Stimulated activated CD4-positive, alpha-beta T cell treated with anti-CD3 and anti-CD28 coated beads, Interleukin-1b, Interleukin-23, amount 100 ng/mL, for 24 hours (primary cell): ENCODE measurements at places on chromosomes 5 and 9.

DNA sequence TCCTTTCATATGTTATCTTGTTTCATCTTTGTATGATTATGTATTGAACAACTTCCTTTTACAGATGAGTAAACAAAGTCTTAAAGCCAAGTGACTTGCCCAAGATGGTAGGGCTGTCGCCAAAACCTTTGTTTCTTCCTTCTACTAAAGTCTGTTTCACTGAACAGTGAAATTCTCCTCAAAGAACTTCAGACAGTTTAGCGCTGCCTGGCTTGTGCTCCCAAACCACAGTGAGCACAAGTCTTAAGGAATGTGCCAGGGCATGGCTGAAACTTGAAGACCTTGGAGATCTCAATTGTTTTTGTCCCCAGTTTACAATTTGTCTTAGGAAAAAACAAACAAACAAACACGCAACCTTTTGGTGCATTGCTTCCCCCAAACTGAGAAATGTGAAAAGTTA, 273.5 kb downstream of the CRB2 start:
- DNase-seq = no peak

- DNase-seq = no peak
Measured at GRCh38 chr5:179161901-179162300, 101.7 kb downstream of the ZNF354C start.

DNA sequence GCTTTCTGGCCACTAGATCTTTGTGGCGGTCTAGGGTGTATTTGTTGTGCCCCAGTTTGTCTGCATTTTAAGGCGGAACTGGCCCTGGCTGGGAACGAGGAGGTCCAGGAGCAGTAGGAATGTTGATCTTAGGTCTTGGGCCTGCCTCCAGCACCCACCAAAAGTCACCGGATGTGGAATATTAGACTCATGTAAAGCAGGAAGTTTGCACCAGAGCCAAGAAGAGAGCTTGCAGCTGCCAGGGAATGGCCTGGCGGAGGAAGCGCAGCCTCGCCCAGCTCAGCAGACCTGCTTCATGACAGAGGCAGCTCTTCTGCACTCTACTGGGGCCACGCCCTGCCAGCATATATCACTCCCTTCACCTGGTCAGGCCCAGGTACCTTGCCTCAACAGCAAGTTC, 3.3 kb downstream of the GPX3 start:
- no peak for DNase-seq

- no peak for DNase-seq
Measured at GRCh38 chr5:74903165-74903787, 37.1 kb upstream of the FAM169A start.

DNA sequence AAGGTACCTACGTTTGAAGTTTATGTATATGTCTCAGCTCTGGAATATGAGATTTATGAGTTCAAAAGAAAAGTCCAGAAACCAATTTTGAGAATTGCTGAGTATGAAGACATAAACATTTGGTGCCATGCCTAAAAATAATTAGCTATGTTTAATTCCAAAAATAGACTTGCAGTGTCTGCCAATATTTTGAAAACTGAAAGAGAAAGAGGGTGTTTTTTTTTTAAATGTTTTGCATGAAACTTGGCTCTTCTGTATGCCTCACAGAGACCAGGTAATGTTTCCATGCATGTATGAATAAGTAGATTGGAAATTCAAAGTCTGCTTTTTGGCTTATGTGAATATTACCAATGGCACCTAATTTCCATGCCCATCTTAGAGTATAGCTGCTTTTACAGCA, 634.4 kb upstream of the C9orf72 start:
- no peak for DNase-seq

DNA sequence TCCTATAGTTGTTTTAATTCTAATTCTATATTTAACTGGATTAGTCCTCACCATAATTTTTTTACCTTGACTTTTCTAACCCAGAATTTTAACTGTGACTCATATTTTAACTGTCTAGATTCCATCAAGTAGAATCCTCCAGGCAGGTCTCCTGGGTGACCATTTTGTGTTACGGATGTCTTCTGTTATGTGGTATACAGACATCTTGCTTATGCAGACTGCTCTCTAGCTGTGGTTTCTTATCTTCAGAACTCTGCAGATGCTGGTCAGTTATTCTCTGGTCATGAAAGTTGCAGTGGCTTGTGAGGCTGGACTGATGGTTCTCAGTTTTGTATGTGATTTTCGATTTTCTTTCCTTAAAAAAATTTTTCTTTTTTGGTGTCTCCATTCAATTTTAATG, 139.4 kb downstream of the ATG10 start:
- DNase-seq = no peak

DNA sequence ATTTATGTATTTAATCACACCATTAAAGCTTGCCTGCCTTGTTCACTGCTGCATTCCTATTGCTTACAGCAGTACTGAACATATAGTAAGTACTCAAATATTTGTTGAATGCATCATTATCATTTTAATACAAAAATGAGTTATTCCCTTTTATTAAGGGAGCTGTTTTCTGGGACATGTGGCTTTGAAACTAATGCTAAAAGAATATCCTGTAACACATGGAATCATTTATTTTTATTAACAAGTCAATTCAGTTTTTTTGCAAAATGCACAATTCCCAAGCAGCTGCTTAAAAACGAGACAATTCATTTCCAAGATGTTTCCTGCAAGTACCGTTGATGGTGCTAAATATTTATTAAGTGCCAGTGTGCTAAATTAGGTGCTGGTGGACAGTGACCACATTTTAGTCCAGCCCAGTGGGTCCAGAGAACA, 148.3 kb upstream of the NR3C1 start:
- no peak for DNase-seq

DNA sequence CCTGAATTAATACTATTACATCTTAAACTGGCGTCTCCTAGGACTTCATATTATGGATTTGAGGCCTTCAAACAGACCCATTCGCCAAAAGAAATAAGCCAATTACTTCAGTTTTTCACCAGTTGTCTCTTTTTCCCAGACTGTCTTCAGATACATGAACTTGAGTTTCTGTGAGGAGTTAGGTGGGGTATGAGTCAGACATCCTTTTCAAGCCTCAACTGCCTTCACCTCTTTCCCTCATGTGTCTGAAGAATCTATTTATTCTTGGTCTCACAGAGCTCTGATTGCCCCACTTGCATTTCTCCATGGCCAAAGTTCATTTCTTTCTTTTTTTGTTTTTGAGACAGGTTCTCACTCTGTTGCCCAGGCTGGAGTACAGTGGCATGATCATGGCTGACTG, 12.5 kb downstream of the WNT8A start:
- no peak for DNase-seq

- DNase-seq = no peak
Measured at GRCh38 chr9:20361229-20361628, 261.1 kb downstream of the MLLT3 start.

DNA sequence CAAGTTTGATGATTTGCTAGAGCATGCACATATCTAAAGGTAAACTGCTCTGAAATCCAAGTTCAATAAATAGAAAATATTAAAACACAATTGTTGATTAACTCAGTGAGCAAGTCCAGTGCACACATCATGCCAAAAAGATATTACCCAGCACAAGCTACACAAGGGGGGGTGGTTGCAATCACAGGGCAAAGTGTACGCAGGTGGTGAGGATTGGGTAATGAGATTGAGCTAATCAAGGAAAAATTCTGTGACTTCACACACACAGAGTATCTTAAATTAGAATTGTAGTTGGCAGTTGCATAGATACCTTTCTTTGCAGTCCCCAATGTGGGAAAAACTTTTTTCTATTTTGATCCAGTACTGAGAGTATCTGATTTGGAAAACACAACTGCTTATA, 156.1 kb upstream of the NTRK2 start:
- no peak for DNase-seq

DNA sequence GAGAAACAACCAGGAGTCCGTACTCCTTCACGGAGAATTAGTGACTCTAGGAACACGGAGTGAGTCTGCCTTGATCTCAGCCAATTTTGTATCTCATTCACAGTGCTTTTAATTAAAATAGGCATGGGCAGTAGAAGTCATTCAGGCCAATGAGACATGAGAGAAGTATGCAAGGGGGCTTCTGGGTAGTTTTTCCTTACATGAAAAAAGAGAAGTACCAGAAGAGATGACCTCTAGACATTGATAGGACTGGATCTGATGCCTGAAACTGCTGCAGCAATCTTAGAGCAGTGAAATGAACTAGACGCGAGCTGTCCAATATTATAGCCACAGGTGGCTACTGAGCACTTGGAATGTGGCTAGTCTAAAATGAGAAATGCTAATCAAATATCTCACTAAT, 187.7 kb upstream of the TLE4 start:
- no peak for DNase-seq

DNA sequence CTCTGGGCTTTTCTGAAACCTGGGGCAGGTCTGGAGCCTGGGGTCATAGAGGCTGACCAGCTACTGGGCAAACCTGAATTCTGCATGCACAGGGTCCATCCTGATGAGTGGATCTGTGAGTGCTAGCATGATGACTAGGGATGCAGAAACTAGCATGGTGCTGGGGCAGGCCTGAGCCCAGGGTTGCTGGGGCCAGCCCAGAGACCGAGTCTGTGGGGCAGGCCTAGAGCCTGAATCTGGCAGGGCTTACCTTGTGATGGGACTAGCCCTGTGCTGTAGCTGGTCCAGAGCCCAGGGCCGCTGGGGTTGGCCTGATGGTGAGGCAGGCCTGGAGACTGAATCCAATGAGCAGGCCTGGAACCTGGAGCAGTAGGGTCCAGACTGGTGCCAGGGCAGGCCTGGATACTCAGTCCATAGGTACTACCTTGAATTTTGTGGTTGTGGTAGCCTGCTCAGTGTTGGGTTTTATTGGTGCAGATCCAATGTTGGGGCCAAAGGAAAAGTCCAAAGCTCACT, 313.5 kb downstream of the TLR4 start:
- DNase-seq = no peak

GRCh38 chr9:4420351-4420750, 69.9 kb upstream of the SLC1A1 start:
- no peak for DNase-seq

GRCh38 chr9:132898051-132898450, 19.4 kb downstream of the SPACA9 start:
- no peak for DNase-seq

GRCh38 chr9:5479994-5480694, 29.8 kb downstream of the CD274 start:
- no peak for DNase-seq

DNA sequence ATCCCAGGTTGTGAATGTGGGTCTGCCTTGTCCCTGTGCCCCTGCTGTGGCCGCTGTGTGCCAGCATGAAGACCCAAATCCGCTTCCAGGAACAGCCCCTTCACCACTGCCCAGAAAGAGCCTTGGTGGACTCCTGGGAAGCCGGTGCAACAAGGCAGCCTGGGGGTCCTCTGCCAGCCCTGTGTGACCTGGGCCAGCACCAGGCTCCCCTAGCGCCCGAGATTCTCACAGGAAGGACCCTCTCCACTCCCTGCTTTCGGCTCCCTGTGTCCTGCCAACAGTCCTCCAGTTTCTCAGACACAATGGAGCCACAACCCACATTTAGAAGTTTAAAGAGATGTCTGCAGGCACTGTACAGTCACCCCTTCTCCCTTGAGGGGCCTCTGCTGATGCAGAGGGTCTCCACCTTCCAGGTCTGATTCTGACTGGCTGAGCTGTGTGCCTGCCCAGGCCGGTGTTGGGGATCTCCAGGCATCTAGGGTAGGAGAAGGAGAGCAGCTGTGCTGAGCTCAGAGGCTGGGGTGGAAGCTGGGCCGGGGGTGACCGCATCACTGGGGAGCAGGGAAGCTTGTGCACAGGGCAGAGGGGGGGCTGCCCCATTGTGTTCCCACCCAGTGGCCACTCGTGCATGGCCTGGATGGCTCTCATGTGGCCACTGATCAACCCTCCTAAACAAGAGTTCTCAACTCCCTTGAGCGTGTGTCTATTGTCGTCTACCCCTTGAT, 174.0 kb downstream of the IRX2 start:
- no peak for DNase-seq

DNA sequence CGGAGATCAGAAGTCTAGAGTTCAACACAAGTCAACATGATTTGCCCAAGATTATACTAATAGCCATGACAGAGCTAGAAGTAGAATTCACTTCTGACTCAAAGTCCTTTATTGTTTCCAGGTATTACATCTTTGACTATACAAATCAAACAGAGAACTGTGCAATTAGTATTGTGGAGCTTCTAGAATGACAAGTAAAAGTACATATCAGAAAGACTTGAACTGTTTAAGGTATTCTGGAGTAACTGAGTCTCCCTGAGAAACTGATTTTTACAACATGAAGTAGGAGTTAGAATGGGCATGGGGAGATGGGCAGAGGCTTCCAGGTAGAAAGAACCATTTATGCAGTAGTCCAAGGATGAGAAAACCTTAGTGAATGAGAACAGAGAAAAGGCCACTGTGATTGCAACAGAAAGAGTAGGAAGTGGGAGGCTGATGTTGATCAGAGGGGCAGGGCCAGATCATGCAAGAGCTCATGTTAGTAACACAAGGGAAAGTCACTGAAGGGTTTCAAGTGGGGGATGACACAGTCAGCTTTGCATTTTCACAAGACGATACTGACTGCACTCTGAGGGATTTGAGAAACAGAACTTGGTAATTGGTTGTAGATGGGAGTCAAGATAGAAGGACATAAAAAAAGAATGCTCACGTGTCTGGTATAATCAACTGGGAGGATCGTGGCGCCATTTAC, 280.7 kb downstream of the RFX3 start:
- no peak for DNase-seq

DNA sequence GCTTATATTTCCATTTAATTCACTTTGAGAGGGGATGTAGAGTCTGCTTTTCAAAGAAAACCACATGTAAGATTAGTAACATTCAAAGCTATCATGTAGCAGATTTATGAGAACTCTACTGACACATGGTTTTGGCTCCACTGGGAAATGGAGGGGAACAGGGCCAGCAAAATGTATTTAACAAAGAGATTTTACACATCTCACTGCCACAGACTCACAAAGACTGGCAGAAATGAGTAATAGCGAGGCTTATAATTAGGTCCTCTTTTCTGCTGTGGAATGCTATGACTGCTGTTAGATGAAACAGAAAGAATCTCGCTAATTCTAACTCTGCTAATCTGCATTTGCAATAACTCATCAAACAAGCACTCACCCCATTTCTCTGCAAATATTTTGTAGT, 4.5 kb downstream of the DAP start:
- no peak for DNase-seq

GRCh38 chr5:151093476-151093889, 12.6 kb upstream of the TNIP1 start:
- no peak for DNase-seq

DNA sequence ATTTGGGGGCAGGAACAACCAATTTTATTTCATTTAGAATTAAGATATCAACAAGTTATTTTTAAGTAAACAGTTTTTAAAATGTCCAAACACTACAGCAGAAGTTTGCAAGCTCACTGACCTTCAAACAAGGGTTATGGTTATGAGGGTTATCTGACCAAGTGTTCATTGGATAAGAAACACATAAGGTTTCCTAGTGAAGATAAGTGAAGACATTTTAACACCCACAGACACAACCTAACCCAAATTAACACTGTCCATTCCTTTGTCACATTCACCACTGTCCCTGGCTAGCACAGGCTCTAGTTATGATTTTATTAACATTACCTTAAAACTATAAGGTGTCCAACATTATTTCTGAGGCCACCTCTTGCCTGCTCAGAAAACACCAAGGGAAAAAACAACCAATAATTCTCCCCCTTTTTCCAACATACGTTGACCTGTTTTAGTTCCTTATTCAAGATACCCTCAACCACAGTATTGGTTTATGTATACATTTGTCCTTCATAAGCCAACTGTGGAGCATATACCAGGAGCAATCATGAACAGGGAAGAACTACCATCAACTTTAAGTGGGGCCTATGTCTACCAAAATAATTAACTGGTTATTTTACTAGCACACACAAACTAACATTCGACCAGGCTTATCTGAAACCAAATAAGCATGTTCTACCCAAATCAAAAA, 4.0 kb downstream of the ETF1 start:
- DNase-seq = no peak

GRCh38 chr9:91625331-91625730, 201.7 kb upstream of the NFIL3 start:
- no peak for DNase-seq
